HL-60 (cell line): ENCODE measurements at places on chromosomes 12 and 14.

DNA sequence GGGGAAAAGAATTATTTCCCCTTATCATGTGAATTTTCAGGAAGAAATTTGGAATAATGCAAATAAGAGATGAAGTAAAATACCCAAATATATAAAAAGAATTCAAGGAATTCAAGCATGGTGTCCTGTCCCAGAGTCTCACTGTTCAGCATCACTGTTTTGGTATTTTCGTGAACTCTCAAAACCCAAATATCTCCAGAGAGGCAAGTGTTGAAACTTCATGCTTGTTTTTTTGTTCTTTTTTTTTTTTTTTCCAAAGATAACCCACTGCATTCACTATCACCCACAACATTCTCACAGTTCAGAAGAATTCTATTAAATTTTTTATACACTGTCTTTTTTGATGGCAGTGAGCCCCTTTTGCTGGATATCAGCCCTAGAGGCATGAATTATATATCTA is 354.9 kb downstream of the DIO2 start:
- DNase-seq = no peak

GRCh38 chr12:47207829-47208248 is 128.1 kb upstream of the AMIGO2 start:
- DNase-seq = no peak

DNA sequence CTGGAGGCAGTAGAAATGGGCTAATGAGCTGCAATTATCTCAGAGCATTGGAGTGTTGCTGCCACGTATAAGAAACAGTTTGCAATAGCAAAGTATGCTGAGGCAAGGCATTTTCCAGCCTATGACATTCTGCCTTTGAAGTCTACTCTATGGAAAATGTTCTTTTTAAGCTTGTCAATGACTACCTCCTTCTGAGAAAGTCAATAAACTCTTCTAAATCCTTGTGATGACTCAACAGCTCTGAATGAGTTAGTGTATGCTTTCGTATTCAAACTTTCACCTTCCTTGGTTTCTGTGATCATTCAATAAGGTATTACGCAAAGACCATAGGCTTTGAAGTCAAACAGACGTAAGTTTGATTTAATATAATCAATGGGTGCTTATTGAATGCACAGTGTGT is 111.2 kb downstream of the CAPZA3 start:
- no peak for DNase-seq

DNA sequence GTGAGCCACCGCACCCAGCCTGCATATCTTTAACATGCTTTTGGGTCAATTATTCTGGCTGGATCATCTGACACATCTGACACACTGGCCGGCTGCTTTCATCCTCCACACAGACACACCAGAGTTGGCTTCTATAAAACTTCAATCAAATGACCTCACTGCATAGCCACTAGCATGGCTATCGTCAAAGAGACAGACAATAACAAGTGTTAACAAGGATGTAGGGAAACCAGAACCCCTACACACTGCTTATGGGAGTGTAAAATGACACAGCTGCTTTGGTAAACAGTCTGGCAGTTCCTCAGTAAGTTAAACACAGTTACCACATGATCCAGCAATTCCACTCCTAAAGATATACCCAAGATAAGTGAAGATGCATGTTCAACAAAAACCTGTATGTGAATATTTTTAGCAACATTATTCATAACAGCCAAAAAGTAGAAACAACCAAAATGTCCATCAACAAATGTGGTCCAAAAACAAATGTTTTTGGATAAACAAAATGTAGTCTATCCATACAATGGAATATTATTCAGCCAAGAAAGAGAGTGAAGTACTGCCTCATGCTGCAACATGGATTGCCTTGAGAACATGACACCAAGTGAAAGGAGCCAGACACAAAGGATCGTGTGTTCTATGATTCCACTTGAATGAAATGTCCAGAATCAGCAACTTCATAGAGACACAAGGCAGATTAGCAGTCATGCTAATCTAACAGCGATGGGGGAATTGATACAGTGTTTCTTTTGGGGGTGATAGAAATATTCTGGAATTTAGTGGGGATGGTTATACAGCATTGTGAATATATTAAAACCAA is 10.1 kb downstream of the KDM2B start:
- no peak for DNase-seq

DNA sequence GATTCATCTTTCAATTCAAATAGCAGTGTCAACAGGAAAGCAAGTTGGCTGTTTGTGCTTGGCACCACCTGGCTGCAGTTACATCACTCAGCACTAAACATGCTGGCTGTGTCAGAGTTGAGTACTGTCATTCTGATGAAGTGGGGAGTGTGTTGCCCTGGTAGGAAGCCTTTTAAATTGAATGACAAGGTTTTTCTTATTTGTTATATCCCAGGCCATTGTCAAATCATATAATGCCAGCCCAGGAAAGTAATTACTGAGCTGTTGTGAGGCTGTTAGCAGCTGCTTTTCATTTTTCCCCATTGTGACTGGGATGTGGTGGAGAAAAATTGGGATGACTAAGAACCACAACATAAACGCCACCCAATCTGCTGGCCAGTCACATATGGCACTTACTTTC is 106.5 kb upstream of the PRKD1 start:
- no peak for DNase-seq

DNA sequence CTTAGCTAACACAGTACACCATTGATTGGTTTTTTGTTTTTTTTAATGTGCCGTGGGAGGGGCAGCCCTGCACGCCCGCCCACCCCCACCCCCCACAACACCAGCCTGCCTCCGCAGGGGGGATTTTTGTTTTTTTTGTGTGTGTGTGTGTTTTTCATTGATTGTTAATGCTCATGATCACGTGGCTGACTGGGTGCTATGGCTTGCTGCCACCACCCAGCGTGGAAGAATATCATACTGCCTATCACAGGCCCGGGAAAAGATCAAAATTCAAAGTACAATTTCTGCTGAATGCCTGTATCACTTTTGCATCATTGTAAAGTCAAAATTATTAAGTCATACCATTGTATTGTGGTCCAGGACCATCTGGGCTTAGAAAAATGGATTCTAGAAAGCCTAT is 8.3 kb downstream of the RESF1 start:
- DNase-seq = no peak

DNA sequence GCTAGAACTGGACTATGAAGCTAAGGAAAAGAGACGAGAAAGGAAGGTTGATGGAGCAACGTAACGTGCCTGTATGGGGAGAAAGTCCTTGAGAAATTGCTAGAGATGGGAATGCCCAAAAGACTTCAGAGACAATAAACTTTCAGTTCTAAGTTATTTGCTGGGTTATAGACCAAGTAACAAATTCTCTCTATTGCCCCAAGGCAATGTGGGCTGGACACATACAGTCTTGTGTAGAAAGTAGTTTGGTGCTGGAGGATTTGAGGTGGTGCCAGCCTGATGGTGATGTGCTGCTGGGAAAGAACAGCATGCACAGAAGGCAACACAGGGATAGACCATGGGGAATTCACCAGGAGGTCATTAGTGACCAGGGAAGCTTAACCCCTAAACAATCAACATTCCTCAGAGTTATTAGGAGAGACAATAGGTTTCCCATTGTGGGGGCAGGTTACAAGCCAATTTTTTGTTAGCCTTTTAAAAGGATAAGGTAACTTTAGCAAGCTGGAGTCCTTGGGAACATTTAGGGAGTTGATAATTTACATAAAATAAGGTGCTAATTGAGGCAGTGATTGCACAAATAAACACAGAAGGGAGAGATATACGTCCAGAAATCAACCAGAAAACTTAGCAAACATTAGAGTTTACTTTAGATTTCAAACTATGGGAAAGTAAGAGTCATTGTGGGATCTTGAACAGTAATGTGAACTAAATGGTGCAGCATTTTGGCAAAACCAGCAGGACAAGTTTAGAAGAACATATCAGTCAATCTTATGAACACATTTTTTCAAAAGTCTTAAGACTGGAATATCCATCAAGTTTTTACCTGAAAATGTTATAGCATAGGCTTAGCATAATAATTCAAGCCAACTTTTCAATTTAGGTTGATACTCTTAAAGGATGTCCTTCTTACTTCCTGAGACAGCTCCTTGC is 61.4 kb downstream of the LMNTD1 start:
- no peak for DNase-seq

- DNase-seq = peak; percentile 20
These were observed 4.7 kb downstream of the ACVRL1 start for GRCh38 chr12:51911788-51912711.

DNA sequence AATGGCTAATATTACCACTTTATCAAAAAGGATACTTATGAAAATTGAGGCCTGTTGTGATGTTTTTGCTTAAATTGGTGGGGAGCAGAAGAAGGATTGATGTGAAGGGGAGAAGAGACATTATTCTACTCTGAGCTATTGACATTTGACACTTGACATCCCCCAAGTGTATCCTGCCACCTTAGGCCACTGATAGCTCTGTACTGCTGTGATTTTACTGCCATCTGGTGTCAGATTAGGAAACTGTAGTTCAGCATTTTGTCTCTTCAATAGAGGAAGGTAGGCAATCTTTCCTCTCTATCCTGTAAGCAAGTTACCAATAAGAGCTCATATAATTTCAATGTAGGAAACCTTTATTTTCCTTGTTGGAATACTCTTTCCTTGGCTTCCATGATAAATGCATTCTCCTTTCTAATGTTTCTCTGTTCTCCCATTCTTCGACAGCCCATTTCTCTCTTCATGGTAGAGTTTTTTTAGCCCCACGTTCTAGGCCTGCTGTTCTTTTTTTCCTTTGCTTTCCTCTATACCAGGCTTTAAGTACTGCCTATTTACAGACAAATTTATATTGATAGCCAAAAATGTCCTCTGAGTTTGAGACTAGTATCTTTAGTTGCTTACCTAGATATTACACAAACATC is 46.3 kb downstream of the PPHLN1 start:
- DNase-seq = peak; percentile 56

DNA sequence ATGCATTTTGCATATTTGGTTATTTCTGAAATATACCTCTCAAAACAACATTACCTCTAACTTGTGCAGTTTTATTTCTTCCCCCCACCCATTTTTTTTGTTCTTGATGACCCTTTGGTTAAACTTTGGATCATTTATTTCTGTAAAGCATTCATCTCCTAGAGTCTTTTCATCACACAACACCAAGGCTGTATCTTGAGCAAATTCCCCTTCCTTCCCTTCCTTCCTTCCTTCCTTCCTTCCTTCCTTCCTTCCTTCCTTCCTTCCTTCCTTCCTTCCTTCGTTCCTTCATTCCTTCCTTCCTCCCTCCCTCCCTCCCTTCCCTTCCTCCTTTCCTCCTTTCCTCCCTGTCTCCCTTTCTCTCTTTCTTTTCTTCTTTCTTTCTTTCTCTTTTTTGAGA is 43.8 kb upstream of the PPP1R12A start:
- no peak for DNase-seq

DNA sequence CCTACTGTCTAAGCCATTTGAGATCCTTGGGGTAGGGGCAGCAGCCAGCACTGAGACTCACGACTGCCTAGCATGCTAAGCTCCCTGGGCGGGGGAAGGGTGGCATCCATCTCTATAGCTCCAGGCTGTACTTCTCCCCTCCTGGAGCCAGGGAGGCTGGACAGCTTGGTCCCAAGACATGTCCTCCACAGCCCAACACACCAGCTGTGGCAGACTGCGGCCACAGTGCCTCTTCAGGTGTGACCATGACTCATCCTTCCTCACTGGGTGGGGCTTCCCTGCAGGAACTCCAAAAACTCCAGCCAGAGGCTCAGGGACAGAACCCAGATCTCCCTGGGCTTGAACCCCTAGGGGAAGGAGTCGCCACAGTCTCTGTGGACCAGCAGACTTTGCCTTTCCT is 193.9 kb downstream of the GPHN start:
- no peak for DNase-seq

DNA sequence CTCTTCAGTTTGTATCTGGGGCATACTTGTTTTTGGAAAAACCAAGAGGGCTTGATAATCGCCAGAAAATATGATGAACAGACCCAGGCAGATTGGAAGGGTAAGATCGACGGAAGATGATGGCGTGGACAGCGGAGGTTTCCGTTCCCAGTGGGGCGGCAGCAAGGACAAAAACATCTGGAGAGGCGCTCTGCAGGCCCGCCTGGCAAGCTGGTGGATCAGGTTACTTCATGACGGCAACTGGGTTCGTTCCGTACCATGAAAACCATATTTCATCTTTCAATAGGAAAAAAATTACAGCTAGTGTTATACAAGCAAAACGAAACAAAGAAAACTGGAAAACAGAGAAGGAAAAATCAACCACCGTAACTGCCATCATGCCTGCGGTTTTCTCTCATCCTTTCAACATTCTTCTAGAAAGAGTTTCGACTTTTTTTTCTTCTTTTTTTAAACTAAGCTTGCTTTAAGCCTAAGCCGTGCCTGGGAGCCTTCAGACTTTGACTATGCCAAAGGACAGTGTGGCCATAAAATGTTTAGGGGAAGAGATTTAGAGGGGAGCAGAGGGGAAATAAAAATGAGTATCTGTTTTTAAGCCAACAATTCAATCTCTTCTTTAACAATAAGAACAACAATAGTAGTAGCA is 210.5 kb downstream of the FOXN3 start:
- no peak for DNase-seq

GRCh38 chr14:100037353-100037752 is 27.9 kb upstream of the EVL start:
- DNase-seq = no peak
